ENCODE measurements at places on chromosomes 13 and 19.

GRCh38 chr13:75813323-75813722 lies 177.2 kb downstream of the LMO7 start:
- no peak for DNase-seq

DNA sequence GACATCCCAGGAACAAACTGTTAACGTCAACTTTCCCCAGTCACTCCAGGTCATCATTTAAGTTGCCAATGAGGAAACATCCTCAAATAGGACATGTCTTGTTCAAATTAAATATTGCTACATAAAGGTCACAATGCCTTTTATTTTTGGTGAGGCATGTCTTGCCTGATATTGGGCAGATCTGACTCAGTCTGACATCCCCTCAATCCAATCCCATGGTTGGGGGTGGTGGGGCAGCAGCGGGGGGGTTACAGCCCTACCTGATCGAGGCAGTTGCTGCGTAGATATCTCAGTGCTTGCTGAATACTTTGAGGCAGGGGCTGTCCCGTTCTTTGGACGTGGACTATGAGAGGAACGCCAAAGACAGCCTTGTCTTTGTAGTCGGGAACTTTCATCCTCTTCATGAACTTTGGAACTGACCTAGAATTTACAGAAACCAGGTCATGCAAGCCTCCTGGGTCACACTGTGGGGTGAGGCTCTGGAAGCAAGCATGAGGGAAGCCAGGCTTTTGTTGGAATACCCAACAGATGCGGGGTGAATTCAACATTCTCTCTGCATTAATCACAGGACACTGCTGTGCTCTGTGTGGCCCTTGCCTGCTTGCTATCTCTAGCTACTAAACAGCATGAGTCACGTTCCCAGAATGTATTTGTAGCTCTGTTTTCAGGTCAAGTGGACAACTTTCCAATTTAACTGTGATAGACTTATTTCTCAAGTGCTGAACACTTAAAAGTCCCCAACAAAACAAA lies 109.8 kb downstream of the KL start:
- no peak for DNase-seq

- no peak for DNase-seq
Observed at GRCh38 chr13:76439546-76439945, 446.7 kb downstream of the KCTD12 start.

- DNase-seq, result no peak
Observed at GRCh38 chr13:100510208-100510957, 78.2 kb downstream of the GGACT start.

- no peak for DNase-seq
Observed at GRCh38 chr19:54523403-54523802, 20.8 kb downstream of the LAIR2 start.

DNA sequence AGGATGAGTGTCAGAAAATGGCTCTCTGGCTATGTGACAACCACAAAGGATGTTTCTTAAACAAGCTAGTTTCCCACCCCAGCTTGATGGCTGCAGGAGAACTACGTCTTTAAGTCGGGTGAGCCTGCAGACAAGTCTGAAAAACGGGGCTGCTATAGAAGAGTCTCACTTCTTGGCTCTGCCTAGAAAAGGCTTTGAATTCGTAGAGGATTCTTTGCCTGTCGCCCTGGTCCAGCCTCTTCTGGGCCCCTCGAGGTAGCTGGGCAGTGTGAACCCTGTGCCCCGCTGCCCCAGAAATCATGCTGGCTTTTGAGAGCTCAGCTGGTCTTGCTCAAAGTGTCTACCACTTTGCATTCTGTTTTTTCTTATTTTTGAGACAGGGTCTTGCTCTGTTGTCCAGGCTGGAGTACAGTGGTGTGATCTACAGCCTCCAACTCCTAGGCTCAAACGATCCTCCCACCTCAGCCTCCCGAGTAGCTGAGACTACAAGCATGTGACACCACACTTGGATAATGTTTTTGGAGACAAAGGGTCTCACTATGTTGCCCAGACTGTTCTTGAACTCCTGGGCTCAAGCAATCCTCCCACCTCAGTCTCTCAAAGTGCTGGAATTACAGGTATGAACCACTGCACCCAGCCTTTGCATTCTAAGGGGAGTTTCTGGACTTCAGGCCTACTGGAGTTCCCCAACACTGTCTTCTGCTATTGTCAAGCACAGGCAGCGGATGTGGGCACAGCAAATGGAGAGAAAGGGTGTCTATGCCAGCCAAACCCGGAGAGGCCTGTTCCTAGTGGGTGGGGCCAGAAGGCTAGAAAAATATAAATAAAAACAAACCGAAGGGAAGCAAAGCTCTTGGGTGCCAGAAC lies 6.5 kb downstream of the CEBPA start:
- DNase-seq, result no peak

GRCh38 chr13:71316792-71317363 lies 550.1 kb downstream of the DACH1 start:
- DNase-seq, result no peak

DNA sequence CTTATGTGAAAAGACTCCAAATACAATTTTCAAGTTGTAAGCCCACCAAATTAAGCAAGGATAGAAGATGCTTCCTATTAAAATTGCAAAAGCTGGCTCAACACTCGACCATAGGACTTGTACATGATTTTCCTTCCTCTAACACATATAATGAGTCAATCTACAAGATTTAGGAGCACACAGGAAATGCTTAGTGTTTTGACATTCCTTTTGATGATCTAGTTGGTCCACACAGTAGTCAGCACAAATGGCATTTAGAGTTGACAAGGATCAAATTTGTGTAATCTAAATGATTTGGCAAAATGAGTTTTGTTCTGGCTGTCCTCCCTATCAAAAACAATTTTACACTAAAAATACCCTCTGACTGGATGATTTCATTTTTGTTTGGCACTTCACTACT lies 340.2 kb downstream of the DIAPH3 start:
- no peak for DNase-seq

- no peak for DNase-seq
Observed at GRCh38 chr13:106500445-106500844, 35.0 kb downstream of the EFNB2 start.

DNA sequence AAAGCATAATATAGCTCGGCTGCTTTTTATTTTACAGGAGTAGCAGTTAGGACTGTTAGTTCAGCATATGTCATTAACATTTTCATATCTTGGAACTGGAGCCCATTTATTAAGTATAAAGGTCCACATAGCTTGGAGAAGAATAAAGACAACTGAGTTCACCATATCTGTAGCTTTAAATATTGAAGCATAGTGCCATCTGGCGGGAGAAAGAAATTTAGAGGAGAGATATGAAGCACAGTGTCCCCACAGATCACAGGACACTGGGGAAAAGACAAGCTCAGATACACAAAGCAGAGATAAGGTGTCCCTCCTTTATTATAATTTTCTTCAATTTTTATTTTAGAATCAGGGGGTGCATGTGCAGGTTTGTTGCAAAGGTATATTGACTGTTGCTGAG lies 104.7 kb upstream of the FREM2 start:
- DNase-seq, result no peak
